Pulmonary artery endothelial cell (primary cell): ENCODE measurements at places on chromosomes 12 and 14. TPM values are rescaled to one million over a fixed set of nuclear protein-coding genes. Genes with fewer than 3 reads are reported as not detected.

Gene KLHL33
- total RNA-seq: under 0.01 and 0.04 TPM in 2 replicates

Gene TAS2R14
- total RNA-seq: 0.92 and 1.4 TPM in 2 replicates

Gene PLEKHD1
- total RNA-seq: under 0.01 and 0.04 TPM in 2 replicates

Gene NINJ2
- total RNA-seq: 0.66 and 1.2 TPM in 2 replicates

Gene PPP1R1A
- total RNA-seq: not detected in 2 replicates

Gene COL2A1
- total RNA-seq: not detected in 2 replicates
